AML-193 (cell line): ENCODE measurements at places on chromosomes 13 and 19.

GRCh38 chr13:113407531-113408393 is 43.8 kb upstream of the GRTP1 start:
- DNase-seq, result no peak

DNA sequence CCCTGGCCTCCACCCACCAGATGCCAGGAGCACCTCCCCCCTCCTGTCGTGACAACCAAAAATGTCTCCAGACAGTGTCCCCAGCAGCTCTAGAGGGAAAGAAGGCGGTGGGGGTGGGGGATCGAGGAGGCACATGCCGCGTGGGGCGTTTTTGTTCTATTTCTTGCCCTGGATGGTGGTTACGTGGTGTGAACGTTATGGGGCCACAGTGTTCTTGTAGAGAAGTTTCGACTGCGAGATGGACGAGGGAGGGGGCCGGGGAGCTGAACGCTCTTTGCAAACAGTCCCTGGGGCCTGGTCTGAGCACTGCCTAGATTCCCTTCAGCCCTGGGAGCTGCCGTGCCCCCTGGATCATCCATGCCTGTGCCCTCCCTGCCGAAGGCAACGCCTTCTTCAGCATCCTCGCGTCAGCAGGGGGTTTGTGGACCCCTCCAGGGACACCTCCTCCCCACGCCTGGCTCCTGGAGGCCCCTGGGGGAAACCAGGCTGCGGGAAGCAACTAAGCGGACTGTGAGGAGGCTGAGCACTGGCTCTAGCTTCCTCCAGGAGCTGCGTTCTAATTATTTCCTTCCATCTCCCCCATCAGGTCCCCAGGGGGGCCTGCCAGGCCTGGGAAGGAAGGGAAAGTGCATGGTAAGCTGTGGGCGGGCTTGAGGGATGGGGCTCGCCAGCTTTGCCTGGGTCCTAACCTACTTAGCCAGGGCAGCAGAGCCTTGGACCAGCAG is 131.5 kb downstream of the IER2 start:
- DNase-seq, result no peak

DNA sequence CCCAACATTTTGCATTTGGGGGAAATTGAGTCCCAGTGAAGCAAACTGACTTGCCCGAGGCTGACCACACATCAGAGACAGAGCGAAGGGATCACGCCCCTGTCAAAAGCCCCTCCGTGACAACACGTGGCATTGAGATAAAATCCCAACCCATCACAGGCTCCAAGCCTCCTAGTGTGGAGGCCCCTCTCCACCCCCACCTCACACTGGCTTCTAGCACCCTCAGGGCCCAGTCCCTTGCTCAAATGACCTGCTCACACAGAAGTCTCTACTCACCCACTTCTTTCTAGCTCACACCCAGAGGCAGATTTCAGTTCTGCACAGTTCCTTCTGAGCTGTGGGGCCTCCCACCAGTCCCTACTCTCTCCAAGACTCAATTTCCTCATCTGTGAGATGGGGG is 10.3 kb downstream of the HPN start:
- DNase-seq, result no peak

GRCh38 chr13:21986602-21987001 is 315.7 kb downstream of the FGF9 start:
- no peak for DNase-seq

DNA sequence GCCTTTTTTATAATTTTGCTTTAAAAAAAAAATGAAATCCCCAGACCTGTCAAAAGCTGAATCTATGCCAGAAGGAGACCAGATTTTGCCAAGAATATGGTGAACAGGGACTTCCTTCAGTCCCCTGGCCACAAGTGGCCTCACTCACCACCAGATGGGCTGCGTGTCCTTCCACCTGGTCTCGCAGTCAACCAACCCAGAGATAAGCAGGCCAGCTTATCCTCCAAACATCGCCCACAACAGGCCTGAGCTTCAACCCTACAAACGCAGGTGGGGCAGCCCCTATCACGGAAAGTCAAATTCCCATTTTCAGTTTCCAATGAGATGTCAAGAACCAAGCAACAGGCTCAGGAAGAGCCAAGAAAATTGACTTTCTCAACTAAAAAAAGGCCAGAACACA is 30.5 kb downstream of the STK24 start:
- no peak for DNase-seq
